ENCODE measurements at places on chromosomes 6 and 20. TPM values are rescaled to one million over a fixed set of nuclear protein-coding genes. Genes with fewer than 3 reads are reported as not detected.

FNDC1 gene
- total RNA-seq, result 31.6 TPM

PABPC1L gene
- total RNA-seq, result 14.4 TPM

DNA sequence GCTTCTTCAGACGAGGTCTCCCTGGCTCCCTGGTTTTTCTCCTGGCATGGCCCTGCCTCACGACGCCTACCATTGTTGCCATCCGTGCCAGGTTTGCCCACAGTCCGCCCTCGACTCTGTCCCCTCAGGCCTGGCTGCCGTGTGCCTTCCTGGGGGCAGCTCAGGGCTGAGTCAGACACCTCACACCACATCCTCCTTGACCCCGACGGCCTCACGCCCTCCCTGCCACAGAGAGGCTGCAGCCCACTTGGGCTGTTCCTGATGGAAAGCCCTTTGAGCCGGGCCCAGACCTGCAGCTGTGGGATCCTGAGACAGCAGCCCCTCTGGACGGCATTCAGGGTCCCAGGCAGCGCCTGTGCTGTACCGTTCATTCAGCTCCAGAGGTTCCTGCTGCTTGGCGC lies 108.3 kb downstream of the PSMB1 start:
- no peak for DNase-seq

DNA sequence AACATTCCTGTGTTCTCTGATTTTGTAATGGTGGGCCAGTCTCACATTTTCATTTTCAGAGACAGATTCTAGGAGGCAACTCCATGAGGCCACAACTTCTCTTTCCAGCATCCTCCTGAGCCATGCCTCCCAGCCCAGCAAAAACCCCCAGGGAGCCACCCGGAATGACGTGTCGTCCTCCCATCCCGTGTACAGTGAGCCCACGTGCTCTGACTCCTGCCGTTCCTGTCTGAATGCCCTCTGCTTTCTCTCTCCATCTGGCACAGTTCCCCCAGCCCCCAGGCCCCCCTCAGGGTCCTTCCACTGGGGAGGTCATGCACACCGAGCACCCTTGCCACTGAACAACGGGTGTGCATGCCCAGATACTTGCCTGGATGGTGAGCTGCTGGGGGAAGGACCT lies 38.0 kb downstream of the C20orf203 start:
- no peak for DNase-seq

DNA sequence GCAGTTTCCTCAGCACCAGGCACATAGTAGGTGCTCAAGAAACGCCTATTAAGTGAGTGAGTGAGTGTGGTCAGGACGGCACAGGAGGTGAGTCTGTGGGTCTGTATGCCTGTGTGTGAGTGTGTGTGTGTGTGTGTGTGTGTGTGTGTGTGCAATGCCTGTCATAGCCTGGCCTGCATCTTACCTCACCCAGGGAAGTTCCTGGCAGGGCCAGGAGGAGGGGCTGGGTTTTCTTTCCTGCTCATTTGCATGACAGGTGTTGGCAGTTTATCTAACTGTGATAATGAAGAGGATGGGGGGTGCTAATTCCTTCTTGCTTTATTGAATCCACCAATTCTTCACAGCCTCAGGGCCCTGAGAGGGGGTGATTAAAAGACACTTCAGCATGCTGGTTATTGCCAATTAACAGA lies 146.7 kb upstream of the MLN start:
- DNase-seq, result no peak

Measured in urinary bladder (tissue), 4 donors.